MCF 10A (cell line): ENCODE measurements at places on chromosomes 7 and 10. TPM values are rescaled to one million over a fixed set of nuclear protein-coding genes. Genes with fewer than 3 reads are reported as not detected.

- H3K4me3 ChIP-seq: no peak overlapping the region
- no peaks in the 10 kb centered on the region for H3K27me3 ChIP-seq
- H3K4me1 ChIP-seq: no peaks in the 10 kb centered on the region
- no peaks in the 10 kb centered on the region for H3K36me3 ChIP-seq
Measured at GRCh38 chr7:108384716-108385483, 71.3 kb downstream of the NRCAM start.

DNA sequence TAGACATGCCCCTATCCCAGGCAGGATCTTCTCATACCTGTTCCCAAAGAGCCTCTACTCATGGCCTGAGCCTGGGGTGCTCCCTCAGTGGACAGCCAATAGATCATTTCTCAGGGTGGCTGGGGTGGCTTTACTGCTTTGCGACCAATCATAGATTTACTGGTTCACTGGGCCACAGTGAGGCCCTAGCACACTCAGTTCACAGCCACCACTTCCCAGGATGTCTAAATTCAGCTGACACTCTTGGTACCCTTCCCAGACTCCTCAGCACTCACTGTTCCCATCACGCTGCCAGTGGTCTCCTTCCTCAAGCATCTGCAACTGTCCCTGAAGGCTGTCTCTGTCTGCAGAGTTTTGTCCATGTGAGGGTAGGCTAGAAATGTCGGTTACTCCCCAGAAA lies 50.6 kb downstream of the ARHGAP22 start:
- H3K4me3 ChIP-seq: no peak overlapping the region
- H3K36me3 ChIP-seq: no peaks in the 10 kb centered on the region
- H3K27me3 ChIP-seq: no peaks in the 10 kb centered on the region

- H3K27ac ChIP-seq: peak overlapping the region; percentile 91
- peaks cover 94% of the 10 kb centered on the region for H3K36me3 ChIP-seq
- no peaks in the 10 kb centered on the region for H3K27me3 ChIP-seq
- peak; percentile 58 for DNase-seq
- H3K4me1 ChIP-seq: peaks cover 31% of the 10 kb centered on the region
Measured at GRCh38 chr7:5525271-5526099, 101.9 kb upstream of the TNRC18 start.

GRCh38 chr7:150978126-150978789 lies at the start of gene KCNH2:
KCNH2 (minus strand) TSS chr7:150978321; CDS start chr7:150977913, 408 bp downstream.
- DNase-seq: no peak
- H3K4me3 ChIP-seq: peak within 1 kb of the TSS; percentile 47
- H3K36me3 ChIP-seq: no peaks in the 10 kb centered on the region

DNA sequence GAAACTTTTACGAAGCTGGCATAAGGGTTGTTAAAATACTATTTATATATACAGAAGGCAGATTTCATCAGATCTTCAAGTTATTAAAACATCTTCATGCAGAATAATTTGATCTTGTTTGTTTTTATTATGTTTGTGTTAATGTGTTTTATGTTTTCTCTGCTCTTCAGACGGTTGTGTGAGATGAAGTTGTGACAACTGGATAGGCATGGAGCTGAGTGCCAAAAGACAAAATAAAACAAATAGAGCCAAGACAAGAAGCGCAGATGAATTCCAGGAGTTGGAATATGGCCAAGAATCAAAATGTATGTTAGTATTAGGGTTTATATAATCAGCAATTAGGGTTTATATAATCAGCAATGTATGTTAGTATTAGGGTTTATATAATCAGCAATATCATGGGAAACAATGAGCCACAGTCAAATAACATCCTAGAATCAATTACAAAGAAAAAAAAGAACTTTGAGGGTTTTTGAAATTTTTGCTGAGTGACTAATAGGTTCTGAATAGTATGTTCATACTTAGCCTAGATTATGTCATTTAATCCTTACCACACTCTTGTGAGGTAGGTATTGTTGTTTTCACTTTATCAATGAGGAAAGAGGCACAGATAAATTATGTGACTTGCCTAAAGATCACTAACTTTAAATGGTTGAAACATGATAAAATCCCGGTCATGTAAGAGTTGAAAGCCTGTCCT lies 488.0 kb upstream of the STEAP1 start:
- DNase-seq: no peak
- H3K27me3 ChIP-seq: no peaks in the 10 kb centered on the region
- no peaks in the 10 kb centered on the region for H3K4me1 ChIP-seq
- H3K36me3 ChIP-seq: no peaks in the 10 kb centered on the region
- no peak overlapping the region for H3K27ac ChIP-seq

- DNase-seq: peak; percentile 8
- no peaks in the 10 kb centered on the region for H3K36me3 ChIP-seq
- no peak overlapping the region for H3K27ac ChIP-seq
Measured at GRCh38 chr7:110861163-110861562, 229.8 kb upstream of the LRRN3 start.

GRCh38 chr7:94584113-94584512 lies 71.8 kb downstream of the SGCE start:
- no peaks in the 10 kb centered on the region for H3K27me3 ChIP-seq
- peaks cover 37% of the 10 kb centered on the region for H3K4me1 ChIP-seq
- peak; percentile 57 for DNase-seq
- H3K4me3 ChIP-seq: no peak overlapping the region
- no peak overlapping the region for H3K27ac ChIP-seq

DNA sequence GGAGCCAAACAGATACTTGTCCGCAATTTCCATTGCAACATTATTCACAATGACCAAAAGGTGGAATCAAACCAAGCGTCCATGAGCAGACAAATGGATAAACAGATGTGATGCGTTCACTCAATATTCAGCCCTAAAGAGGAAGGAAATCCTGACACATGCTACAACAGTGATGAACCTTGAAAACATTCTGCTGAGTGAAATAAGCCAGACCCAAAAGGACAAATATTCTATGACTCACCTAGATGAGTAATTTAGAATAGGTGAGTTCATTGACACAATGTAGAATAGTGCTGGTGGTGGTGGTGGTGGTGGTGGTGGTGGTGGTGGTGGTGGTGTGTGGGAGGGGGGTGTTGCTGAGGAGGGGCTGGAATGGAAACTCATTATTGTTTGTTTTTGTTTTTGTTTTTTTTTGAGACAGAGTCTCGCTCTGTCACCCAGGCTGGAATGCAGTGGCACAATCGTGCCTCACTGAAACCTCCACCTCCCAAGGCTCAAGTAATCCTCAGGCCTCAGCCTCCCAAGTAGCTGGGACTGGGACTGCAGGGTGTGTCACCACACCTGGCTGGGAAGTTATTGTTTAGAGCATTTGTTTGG lies 28.6 kb downstream of the SMKR1 start:
- peak overlapping the region; percentile 10 for H3K4me3 ChIP-seq
- H3K4me1 ChIP-seq: peaks cover 5% of the 10 kb centered on the region
- H3K36me3 ChIP-seq: no peaks in the 10 kb centered on the region
- peak; percentile 82 for DNase-seq

GRCh38 chr10:23870651-23871610 lies 338.0 kb upstream of the KIAA1217 start:
- H3K27me3 ChIP-seq: peaks cover 45% of the 10 kb centered on the region
- H3K27ac ChIP-seq: no peak overlapping the region
- H3K4me1 ChIP-seq: no peaks in the 10 kb centered on the region
- no peak overlapping the region for H3K4me3 ChIP-seq
- DNase-seq: no peak

GRCh38 chr10:131946880-131947279 lies 34.8 kb downstream of the BNIP3 start:
- H3K27me3 ChIP-seq: no peaks in the 10 kb centered on the region
- peaks cover 69% of the 10 kb centered on the region for H3K36me3 ChIP-seq
- H3K27ac ChIP-seq: peak overlapping the region; percentile 78
- DNase-seq: peak; percentile 48
- H3K4me1 ChIP-seq: peaks cover 24% of the 10 kb centered on the region

- no peak for DNase-seq
- no peaks in the 10 kb centered on the region for H3K4me1 ChIP-seq
- H3K27ac ChIP-seq: no peak overlapping the region
- H3K4me3 ChIP-seq: no peak overlapping the region
- H3K27me3 ChIP-seq: no peaks in the 10 kb centered on the region
- no peaks in the 10 kb centered on the region for H3K36me3 ChIP-seq
Measured at GRCh38 chr10:5325076-5325475, 39.7 kb upstream of the UCN3 start.

DNA sequence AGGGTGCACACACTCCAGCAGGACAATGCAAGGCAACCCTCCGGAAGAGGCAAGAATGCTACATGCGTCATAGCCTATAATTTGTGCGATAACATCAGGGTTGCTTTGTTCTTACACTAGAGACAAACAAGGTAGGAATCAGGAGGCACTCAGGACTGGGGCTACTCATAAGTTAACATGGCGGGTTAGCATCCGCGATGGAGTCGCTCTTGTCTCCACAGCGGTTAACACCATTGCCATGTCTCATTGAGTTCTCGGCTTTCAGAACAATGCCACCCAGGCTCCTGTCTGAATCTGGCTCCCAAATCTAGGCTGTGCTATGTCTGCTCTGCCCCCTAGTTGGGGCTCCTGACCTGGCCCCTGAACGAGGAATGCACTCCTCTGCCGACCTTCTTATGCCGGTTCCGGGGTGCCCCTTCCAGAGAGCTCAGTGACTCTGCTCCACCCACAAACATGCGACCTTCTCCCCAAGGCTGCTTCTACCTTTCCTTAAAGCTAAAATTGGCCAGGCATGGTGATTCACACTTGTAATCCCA lies 24.9 kb upstream of the SLF2 start:
- H3K36me3 ChIP-seq: no peaks in the 10 kb centered on the region
- no peak overlapping the region for H3K27ac ChIP-seq
- H3K27me3 ChIP-seq: no peaks in the 10 kb centered on the region
- no peak for DNase-seq
- H3K4me1 ChIP-seq: peaks cover 12% of the 10 kb centered on the region

DNA sequence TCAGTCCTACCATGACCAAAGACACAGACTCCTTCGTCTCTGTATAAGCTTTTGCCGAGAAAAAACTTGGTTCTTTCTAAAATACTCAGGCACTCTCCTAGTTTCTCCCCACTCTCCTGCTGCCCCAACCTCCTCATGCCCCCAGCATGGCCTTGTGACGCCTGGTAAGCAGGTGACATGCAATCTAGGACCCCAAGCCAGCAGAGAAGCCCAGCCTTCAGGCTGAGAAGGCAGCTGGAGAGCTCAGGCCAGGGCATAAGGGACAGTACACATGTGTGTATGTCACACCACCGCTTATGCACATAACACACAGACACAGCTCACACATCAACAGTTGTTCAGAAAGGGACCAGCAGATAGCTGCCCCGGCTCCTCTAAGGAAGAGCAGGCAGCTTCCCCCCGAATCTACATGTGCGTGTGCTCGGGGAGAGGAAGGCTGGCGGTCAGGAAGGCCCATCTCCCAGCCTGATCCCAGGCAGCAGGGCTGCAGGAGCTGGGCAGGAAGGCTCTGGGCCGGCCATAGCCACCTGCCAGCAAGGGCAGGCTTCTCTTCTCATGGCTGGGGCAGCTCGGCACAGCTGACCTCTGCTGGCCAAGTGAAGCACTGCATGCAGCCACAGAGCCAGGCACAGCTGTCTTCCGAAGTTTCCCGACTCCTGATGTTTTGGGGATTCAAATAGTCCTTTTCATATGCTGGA lies 8.5 kb downstream of the DDX56 start:
- H3K4me3 ChIP-seq: no peak overlapping the region
- H3K27ac ChIP-seq: no peak overlapping the region
- no peaks in the 10 kb centered on the region for H3K27me3 ChIP-seq
- peaks cover 55% of the 10 kb centered on the region for H3K36me3 ChIP-seq
- H3K4me1 ChIP-seq: peaks cover 16% of the 10 kb centered on the region
- DNase-seq: peak; percentile 62

GRCh38 chr7:138097064-138097741 lies 20.9 kb downstream of the AKR1D1 start:
- H3K4me3 ChIP-seq: no peak overlapping the region
- no peaks in the 10 kb centered on the region for H3K27me3 ChIP-seq
- H3K27ac ChIP-seq: no peak overlapping the region
- H3K36me3 ChIP-seq: no peaks in the 10 kb centered on the region
- peaks cover 10% of the 10 kb centered on the region for H3K4me1 ChIP-seq

DNA sequence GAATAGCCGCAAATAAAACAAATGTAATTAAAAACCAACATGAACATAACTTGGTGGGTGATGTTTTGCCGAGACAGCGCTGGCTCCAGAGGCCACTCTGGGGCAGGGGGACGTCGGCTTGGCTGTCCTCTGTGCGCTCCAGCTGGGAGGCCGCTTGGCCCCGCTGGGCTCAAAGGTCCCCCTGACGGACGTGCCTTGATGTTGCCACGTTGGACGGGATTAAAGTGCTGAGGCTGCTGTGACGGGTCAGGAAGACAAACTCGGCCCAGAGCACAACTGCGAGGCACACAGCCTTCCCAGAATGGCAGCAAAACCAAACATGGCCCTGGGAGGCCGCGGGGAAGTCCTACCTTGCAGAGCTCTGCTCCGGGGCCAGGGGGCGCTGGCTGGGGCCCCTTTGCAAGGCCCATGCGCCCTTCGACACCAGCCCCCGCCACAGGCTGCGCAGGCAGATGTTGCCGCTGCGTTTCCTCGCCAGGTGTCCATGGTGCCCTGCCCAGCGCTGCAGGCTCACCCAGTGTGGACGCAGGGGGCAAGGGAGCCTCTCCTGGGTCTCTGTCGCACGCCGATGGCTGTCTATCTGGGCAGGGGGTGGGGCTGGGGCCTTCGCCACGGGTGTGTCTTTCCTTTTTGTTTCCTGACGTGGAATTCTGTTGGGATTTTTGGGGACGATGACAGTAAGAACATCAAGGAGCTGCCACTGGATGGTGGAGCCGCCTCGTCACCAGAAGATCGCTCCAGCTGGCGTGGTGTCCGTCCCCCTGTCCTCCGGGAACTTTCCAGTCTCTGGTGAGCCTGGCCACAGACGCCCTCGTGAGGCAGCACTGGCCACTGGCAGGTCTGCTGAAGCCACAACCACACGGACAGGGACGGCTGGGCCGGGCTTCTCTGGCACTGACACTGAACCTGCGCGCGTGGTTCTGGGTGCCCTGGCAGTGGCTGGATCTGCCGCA lies 99.6 kb upstream of the DIP2C start:
- no peak overlapping the region for H3K27ac ChIP-seq
- H3K36me3 ChIP-seq: no peaks in the 10 kb centered on the region
- H3K4me1 ChIP-seq: no peaks in the 10 kb centered on the region
- no peak overlapping the region for H3K4me3 ChIP-seq

DNA sequence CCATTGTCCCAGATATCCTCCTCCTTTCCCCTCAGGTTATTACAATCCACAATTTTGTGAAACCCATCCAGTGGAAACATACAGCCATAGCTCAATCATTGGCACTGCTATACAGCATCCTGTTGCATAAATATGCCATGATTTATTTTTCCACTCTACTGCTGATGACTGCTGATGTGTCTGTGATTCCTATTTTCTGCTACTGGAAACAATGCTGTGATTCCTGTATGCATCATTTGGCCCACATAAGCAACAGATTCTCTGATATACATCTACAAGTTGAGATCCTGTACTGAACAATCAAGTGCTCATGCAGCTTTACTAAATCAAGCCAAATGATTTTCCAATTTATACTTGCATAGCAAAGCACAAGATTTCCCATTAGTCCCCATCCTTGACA lies 39.6 kb downstream of the CUL2 start:
- no peak for DNase-seq
- H3K4me1 ChIP-seq: no peaks in the 10 kb centered on the region
- no peaks in the 10 kb centered on the region for H3K27me3 ChIP-seq
- no peak overlapping the region for H3K4me3 ChIP-seq

The ARL4A gene
- total RNA-seq: 30.7 and 42.6 TPM in 2 replicates

The ANKRD2 gene
- 1.8 and 5.8 TPM in 2 replicates for total RNA-seq

The IGFBP3 gene
- 42.9 and 164 TPM in 2 replicates for total RNA-seq

The HOXA4 gene
- 2.6 and 3.7 TPM in 2 replicates for total RNA-seq

The TBL2 gene
- 44.0 and 47.0 TPM in 2 replicates for total RNA-seq

The GIMAP5 gene
- total RNA-seq: not detected in 2 replicates

The ATG9B gene
- total RNA-seq: 0.12 and 0.29 TPM in 2 replicates

The BICC1 gene
- 7.9 and 15.6 TPM in 2 replicates for total RNA-seq
